Stimulated activated CD8-positive, alpha-beta memory T cell treated with anti-CD3 and anti-CD28 coated beads, Interleukin-7, amount 100 ng/mL, for 4 hours (primary cell): ENCODE measurements at places on chromosomes 3 and 15.

- no peak for DNase-seq
These were observed 70.5 kb upstream of the HEG1 start for GRCh38 chr3:125126323-125126722.

DNA sequence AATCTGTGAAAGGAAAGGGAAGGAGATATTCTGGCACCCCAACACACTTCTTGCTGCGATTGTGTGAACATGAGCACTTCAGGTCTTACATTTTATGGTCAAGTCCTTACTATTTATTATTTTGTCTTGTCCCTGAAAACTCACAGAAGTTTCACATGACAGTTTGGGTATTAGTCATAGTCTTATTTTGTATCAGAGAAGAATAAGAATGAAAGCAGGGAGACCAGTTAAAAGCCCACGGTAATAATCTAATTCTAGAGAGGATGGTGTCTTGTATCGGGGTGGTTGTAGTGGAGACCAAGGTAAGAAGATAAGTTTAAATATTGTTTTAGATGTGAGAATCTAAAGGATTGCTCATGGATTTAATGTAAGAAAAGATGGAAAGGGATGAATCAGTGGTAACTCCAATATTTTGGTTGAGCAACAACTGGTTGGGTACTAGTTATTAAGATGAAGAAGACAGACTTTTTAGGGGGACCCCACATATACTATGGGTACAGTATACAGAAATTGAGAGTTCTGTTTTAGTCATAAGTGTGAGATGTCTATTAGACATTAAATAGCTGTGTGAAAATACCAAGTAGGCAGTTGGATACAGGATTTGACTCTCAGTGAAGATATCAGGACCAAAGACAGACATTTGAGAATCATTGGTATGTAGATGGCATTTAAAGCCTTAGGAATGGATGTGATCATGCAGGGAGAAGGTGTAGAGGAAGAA, 227.6 kb downstream of the MFSD1 start:
- DNase-seq: no peak

- no peak for DNase-seq
These were observed 79.7 kb downstream of the DZIP3 start for GRCh38 chr3:108669208-108669607.

GRCh38 chr15:69489073-69489571, 36.5 kb downstream of the RPLP1 start:
- DNase-seq: no peak

GRCh38 chr15:85003593-85004312, 22.1 kb downstream of the PDE8A start:
- no peak for DNase-seq

GRCh38 chr15:90184786-90185704, 16.1 kb upstream of the SEMA4B start:
- DNase-seq: peak; percentile 36

DNA sequence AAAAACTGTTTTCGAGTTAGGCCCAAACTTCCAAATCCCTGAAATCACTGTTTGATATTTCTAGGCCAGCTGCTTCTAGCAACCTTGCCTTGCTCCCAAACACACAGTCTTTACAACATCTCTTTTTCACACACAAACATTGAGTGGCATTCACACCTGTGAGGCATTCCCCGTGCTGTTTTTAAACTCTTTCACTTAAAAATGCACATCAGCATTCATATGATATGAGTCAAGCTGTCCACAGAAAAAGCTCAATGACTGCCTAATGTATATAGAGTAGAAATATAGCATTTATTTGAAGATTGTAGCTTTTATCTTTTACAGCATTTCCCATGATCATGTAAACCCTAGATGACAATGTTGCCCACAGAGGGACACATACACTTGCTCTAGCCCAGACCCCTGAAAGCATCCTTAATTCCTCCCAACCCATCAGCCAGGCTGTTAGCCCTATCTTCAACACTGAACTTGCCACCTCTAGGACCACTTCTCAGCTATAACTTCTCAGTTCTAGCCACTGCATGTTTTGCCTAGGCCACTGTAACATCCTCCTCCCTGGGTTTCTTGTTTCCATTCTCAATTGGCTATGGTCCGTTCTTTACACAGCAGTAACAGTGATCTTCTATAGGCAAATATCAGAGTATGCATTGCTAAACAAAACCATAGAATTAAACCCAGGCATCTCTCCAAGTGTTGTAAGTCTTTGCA, 782.6 kb downstream of the DIPK2A start:
- DNase-seq: no peak

GRCh38 chr3:32435911-32436815, 44.5 kb downstream of the CMTM7 start:
- no peak for DNase-seq

DNA sequence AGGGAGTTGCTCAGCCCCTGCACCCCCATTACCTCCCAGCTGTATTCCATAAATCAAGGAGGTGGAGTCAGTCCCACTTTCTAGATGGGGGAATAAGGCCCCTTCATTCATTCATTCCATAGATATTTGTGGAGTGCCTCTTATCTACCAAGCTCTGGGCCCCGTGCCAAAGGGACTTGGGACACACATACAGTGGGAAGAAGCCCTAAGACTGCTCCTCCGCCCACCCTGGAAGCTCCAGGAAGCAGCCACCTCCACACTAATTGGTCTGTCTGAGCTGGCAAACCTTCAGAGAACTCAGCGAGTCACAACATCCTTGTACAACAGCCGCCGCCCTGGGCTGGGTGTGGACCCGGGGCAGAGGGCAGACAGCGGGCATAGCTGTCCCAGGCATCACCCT, 6.4 kb downstream of the STRA6 start:
- no peak for DNase-seq

- no peak for DNase-seq
These were observed 84.7 kb upstream of the LMCD1 start for GRCh38 chr3:8416965-8417364.
